ENCODE measurements at places on chromosomes 12 and 14.
A peak's percentile ranks its signal among the peaks of the same experiment; 100 is the strongest.

- no peak for DNase-seq
These were observed 75.9 kb upstream of the FBRSL1 start for GRCh38 chr12:132413931-132414588.

GRCh38 chr12:96068111-96068510, 32.7 kb upstream of the LTA4H start:
- DNase-seq, result no peak

- no peak for DNase-seq
These were observed 91.0 kb downstream of the RBM19 start for GRCh38 chr12:113874999-113875561.

DNA sequence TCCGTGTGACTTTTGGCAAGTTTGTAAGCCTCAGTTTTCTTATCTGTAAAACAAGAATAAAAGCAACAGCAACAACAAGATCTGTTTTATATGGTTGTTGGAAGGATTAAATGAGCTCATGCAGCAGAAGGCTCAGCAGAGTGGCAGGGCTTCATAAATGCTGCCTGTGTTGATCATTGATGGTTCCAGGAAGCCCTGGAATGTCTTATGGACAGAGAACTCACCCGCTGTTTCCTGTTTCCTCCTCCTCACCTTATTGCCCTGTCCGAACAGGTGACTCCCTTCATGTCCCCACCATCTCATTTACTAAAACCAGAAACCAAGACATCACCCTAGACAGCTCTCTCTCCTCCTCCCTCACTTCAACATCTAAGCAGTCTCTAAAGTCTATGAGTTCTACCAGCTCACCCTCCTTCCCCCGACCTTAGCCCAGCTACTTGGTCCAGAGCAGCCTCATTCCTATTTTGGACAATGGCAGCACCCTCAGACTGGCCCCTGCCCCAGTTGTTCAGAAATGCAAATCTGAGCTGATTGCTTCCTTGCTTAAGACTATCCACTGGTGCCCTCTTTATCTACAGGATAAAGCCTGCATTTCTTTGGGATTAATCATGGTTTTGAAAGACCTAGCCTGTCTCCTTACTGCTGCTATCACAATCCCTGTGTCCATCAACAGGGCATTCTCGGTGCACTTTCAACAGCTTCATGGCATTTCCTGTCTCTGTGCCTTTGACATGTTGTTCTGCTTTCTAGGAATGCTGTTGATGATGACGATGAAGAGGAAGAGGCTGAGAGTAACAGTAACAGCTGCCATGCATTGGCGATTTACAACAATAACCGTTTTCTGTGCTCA, 21.4 kb upstream of the GSG1 start:
- peak; percentile 51 for DNase-seq

DNA sequence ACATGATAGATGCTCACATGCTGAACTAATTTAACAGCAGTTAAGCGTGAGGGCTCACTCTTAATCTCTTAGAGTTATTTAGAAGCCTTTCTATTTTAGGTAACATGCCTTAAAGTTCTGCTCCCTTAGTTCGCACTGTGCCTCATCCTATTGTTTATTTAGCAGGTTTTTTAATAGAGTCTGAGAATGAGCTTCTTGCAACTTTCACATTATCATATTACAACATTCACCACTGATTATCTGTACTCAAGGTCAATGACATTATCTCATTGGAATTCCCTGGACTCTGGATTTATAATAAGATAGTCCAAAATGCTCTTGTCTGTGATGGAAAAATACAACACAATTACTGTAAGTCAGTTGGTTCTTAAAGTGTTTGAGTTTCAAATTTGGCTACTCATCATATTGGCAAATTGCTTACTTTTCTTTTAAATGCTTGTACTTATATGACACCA, 183.6 kb upstream of the SLC38A2 start:
- peak; percentile 61 for DNase-seq

GRCh38 chr14:83384253-83384652, 1850.6 kb upstream of the SEL1L start:
- no peak for DNase-seq

DNA sequence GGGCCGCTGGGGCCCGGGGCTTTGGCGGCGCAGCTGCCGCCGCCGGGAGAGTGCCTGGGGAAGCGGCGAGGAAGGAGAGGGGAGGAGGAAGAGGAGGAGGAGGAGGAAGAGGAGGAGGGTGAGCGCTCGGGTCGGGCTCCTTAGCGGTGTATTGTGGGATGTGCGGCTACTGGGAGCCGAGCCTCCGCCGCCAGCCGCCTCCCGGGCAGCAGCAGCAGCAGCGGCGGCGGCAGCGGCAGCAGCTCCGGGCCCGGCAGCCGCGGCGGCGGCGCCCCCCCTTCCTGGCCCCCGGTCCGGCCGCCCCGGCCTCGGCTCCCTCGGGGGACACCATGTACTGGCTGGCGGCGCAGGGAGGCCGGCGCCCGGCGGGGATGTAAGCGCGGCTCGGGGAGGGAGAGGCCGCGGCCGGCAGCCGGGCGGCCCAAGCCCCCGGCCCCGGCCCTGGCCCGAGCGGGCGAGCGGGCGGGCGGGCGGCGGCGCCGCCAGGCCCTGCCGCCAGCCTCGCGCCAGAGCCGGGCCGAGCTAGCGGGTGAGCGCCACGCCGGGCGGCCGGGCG, at the start of gene SETD1B:
SETD1B (plus strand) TSS at position 149 of the 556 bp plus-strand sequence. CDS start 729 bp downstream, outside the sequence.
- DNase-seq, result peak; percentile 71

DNA sequence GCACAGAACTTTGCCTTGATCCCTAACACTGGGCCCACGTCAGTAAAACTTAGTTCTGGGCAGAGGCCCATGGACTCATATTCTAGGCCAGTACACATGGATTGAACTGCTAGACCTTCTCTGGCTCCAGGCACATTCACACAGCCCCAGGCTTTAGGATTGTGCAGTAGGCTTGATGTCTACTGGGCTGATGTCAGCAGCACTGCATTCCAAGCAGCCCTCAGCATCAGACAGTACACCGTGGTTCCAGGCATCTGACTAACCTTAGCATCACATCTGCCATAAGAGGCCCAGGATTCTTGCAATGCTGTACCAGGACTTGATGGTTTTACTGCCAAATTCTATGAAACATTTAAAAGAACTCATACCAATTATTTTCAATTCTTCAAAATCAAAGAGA, 301.9 kb downstream of the CCER1 start:
- no peak for DNase-seq

DNA sequence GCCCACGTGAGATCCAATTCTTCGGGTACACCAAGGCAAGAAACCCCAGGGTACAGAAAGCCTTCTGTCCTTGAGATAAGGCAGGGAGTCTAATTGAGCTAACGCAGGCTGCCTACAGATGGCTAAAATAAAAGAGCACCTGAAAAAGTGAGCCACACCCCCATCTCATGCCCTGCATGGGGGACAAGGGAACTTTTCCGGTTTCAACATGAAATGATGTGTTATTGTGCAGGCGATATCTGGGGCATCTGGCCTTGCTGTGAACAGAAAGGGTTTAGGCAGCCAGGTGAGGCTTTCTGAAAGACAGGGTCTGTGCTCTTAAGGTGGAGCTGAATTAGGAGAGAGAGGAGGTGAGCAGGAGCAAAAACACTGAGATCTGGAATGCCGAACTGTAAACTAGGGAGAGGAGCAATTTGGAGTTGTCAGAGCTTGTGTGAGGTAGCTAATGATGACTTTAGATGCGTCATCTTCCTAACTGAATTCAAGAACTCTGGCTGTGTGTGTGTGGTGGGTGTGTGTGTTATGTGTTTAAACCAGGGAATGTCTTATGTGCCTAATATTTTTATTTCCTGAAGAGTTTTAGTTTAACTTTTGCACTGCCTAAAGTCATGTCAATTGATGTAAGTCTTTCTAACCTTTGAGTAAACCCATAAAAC, 20.1 kb upstream of the LDHB start:
- no peak for DNase-seq

- DNase-seq, result peak; percentile 49
These were observed 883 bp downstream of the FOXJ2 start for GRCh38 chr12:8033153-8034044.

- DNase-seq, result no peak
These were observed 52.1 kb upstream of the BEGAIN start for GRCh38 chr14:100639280-100639679.

- no peak for DNase-seq
These were observed 50.6 kb downstream of the DUSP16 start for GRCh38 chr12:12511895-12512711.

DNA sequence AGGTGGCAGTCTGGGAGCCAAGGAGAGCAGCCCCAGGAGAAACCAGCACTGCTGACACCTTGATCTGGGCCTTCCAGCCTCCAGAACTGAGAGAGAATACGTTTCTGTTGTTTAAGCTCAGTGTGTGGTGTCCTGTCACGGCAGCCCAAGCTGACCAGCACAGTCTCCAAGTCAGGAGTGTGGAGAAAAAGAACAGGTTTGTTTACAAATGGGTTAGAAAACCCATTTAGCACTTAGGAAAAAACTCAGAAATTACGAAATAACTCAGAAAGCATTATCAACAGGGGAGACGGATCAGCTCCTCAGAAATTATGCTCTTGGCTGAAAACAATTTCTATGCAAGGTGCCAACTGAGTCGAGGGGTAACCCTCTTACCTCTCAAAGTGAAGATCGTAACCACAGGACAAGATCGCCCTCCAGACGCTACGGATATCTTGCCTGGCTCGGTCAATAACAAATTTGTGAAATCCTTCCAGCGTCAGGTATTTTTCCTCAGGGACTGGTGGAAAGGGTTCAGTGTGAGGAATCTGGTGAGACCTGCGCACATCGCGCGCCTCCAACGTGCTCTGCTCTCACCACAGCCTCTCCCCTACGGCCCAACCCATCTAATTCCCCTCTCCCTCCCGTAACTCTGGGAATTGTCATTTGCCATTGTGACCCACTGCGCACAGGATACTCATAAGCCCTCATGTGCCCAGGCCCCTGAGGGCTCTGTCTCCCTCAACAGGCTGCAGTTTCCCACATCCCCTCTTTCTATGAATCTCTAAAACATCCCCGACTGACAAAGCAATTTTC, 50.2 kb downstream of the TRAFD1 start:
- DNase-seq, result no peak

GRCh38 chr12:79174626-79175025, 310.1 kb downstream of the SYT1 start:
- peak; percentile 38 for DNase-seq

DNA sequence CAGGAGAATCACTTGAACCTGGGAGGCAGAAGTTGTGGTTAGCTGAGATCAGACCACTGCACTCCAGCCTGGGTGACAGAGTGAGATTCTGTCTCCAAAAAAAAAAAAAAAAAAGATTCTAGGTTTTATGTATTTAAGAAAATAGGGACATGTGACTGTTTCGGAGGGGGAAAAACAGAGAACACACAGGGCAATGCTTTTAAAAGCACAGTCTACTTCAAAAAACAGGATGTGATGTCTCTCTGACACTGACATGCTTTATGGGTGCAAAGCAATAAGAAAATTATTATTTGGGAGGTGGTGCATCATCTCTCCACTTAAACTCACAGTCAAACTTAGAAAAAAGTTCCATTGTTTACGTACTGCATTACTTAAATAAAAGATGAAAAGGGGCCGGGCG, 28.7 kb downstream of the CLIP1 start:
- no peak for DNase-seq

GRCh38 chr14:57480051-57480450, 13.6 kb downstream of the CCDC198 start:
- no peak for DNase-seq

GRCh38 chr12:125149160-125150108, 84.2 kb downstream of the AACS start:
- no peak for DNase-seq

DNA sequence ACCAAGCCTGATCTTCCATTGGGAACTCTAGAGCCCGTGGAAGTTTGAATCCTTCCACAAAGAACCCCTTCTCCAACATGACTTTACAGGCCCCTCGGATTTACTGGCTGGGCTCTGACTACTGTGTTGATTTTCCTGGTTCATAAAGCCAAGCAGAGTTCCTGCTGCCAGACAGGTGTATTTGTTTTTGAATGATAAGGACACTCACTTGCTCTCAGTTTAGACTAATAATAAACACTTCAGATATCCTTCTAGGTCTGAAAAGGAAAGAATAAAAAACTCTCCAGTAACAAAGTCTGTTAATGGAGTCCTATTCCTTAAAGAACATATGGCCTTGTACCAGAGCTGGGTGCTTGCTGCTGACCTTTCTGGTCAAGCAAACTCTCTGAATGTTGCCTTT, 31.0 kb downstream of the SIX1 start:
- DNase-seq, result no peak

- DNase-seq, result peak; percentile 25
These were observed 624 bp downstream of the M6PR start for GRCh38 chr12:8948701-8949341.

DNA sequence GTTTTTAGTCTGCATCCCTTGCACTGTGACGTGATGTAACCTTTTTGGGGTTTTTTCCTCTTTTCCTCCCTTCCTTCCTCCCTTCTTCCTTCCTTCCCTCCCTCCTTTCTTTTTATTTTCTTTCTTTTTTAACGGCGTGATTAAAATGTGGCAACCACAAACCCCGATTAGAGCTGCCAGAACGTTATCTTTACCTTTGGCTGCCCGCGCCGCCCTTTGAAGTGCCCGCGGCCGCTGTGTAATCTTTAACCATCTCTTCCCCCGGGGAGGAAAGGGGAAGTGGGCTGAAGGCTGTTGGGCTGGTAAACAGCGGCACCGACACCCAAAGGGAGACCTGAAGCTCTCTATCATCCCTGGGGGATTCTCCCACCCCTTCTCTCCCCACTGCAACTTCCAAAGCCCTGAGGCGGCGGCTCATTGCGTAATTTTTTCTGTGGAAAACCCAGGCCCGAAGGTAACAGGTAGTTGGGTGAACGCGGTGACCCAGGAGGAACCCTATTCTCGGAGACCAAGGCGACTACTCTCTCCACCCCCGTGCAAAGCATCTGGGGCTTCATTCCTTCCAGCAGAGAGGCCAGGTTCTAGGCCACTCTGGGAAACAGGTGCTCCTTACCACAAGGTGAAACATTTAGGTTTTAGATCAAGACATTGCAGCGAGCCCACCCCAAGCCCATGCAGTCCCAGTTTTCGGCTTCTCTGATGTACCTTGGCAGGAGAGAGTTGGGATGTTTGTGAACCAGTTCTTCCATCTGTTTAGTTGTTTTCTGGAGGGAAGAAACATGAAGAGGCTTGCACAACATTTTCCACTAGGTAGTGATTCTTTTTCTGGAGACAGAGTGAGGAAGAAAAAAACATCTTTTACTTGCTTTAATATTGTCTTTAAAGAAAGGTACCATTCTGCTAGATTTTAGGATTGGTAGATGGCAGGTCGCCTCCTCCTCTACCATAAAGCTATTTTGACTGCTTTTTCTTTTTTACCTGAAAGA, 1.5 kb downstream of the LGR5 start:
- DNase-seq, result peak; percentile 71
